HEK293T (cell line): ENCODE measurements at places on chromosomes 11 and 22.

DNA sequence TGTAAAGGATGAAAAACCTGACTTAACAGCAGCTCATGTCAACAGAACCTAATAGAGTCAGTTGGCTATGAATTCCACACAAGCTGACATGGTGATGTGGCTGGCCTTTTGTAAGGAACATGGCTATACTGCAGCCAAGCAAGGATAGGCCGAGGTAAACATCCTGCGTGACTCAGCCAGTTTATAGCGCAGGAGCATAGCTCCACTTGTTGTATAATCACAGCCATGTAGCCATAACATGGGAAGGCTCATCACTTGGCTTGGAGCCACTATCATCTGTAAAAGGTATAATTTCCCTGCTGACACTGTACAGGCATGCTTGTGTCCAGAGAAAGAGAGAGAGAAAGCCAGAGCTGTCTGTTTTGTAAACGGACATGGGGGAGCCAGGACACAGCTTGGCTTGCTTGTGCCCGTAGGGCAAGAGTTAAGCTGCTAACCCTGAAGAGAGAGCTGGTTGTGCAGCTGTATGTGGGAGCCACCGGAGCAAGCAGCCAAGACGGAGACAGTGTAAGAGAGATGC lies 104.4 kb upstream of the PLET1 start:
- no peak for DNase-seq

- peak; percentile 99 for DNase-seq
Measured at GRCh38 chr22:36506637-36507517, at the start of gene FOXRED2. FOXRED2 (minus strand) TSS chr22:36507040; CDS start chr22:36506422, 618 bp downstream.

DNA sequence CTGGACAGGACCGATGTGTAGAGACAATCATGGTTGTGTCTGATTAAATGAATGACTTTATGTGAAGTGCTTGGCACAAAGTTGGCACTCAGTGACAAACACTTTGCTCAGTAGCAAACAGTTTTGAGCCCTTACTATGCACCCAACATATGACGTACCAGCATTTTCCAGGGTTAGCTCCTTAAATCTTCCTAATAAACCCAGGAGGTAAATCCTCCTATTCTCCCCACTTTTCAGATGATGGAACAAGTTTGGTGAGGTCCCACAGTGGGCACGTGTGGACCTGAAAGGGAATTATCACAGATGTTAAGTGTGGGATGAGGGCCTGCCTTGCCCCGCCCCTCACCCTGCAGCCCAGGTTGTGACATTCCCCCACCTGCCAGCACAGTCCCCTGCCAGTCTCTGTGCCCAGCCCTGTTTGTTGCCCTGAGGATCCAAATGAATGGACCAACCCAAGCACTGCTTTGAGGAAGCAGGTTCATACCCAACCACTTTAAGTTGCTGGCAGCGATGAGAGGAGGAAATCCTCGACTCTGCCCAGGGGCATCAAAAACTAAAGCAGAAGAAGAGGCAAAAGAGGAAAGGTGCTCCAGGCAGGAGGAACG lies 6.6 kb upstream of the CARD10 start:
- DNase-seq, result no peak

DNA sequence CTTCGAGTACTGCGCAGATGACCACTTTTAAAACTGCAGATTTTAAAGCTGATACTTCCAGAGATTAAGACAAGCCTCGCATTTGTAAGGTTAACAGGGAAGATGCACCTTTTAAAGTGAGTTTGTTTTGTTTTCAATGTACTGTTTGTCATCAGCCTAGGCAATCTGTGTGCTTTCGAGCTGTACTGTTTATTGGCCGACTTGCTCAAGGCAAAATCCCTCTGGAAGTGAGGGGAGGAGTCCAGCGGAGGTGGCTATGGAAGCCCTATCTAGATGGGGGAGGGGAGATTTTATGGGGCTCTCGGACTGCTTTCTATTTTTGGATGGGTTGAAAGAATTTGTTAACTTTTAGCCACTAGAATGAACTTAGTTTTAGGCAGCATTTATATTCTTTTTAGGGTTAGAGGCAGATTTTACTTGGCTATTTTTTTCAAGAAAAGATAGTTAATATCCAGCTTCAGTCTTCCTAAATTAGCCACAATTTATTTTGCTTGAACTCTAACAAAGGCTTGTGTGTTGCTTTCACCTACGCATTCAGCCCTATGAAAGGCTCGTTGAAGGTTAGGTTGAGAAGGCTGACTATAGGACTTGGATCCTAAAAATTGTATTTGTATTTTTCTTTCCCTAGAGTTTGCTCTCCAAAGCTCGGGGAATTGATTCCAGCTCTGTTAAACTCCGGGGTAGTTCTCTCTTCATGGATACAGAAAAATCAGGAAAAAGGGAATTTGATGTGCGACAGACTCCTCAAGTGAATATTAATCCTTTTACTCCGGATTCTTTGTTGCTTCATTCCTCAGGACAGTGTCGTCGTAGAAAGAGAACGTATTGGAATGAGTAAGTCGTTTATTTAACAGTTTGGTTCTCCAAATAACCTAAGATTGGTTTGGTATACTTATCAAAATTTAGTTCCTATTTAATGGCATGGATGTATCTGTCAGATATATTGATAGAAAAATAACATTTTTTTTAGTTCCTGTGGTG lies 2.1 kb downstream of the WEE1 start:
- peak; percentile 67 for DNase-seq

GRCh38 chr11:7457211-7457610 lies 28.1 kb upstream of the OLFML1 start:
- DNase-seq, result no peak

DNA sequence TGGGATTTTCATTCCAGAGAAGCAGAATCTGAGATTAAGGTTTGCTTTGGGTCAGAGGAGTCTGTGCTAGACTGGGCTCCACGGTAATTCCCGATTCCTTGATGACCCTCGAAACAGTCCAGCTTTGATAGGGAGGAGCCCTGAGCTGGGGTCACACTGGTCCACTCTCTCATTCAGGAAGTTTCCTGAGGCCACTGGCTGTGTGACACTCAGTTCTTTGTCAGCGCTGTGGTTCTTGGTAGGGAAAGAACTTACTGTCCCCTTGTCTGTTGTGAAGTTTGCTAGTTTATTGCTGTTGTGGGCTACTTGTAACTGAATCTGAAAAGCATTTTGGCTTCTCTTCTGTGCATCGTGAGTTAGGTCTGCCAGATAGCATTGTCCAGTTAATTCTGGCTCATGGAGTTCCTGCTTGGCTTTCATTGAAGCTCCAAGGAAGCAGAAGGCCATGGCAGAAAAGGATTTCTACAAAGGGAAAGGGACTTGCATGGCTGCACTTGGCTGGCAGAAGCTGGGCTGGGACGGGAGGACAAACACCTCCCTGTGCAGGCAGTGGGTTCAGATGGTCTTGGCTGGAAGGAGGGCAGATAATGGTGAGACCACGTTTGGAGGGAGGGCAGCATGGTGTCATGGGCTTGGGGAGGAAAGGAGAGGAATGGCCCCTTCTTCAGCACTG lies 23.3 kb downstream of the BCR start:
- no peak for DNase-seq

DNA sequence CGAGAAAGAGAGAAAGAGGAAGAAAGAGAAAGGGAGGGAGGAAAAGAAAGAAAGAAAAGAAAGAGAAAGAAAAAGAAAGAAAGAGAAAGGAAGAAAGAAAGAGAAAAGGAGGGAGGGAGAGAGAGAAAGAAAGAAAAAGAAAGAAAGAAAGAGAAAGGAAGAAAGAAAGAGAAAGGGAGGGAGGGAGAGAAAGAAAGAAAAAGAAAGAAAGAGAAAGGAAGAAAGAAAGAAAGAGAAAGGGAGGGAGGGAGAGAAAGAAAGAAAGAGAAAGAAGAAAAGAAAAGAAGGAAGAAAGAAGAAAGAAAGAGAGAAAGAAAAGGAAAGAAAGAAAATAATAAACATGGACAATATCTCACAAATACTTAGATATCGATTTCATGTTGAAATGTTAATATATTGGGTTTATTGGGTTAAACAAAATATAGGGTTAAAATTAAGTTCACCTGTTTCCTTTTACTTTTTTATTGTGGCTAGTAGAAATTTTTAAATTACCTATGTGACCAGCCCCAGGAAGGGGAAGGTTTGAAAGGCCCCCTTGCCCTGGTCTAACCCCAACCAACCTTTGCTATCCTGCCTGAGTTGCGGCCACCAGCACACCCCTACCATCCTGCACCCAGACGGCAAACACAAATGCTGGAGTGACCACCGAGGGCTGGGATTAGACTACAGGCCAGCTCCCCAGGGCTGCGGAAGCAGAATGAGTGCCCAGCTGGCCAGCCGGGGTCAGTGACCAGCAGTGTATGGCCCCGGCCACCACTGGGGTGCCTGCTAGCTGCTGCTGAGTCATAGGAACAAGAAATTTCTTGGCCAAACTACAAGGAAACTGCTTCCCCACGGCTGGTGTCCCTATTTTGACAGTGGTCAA lies 81.0 kb upstream of the FGF3 start:
- DNase-seq, result no peak

GRCh38 chr11:128482512-128483191 lies 104.7 kb downstream of the ETS1 start:
- DNase-seq, result no peak

DNA sequence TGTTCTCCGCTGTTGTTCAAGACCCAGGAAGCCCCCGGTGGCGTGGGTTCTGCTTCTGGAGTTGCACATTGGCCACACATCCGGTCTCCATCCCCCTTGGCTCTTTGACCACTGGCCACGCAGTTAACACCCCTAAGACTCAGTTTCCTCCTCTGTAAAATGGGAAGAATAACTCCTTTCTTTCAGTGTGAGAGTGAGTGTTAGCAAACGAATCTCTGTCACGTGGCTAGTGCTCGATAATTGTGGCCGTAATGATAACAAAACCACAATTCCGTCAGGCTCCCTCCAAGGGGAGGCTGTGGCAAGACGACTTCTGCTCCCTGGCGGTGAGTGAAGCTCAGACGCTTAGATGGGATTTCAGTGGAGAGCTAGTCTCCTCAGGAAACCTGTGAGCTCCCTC lies 315.2 kb upstream of the B3GAT1 start:
- DNase-seq, result peak; percentile 30

DNA sequence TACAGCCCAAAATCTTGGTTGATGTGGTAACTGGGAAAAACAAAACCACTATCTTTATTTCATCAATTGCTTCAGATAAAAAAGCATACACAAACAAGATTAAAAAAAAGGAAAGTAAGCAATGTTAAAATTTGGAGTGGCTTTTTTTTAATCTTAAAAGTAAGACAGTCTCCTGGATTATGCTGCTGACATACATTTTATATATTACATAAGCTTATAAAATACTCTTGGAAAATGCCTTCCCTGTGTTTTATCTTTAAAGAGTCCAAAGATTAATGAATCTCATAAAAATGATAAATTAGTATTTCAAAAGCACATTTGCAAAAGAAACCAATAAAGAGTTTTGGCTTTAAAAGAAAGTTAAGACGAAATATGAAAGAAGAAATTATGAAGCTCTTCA lies 132.7 kb downstream of the DLG2 start:
- no peak for DNase-seq

DNA sequence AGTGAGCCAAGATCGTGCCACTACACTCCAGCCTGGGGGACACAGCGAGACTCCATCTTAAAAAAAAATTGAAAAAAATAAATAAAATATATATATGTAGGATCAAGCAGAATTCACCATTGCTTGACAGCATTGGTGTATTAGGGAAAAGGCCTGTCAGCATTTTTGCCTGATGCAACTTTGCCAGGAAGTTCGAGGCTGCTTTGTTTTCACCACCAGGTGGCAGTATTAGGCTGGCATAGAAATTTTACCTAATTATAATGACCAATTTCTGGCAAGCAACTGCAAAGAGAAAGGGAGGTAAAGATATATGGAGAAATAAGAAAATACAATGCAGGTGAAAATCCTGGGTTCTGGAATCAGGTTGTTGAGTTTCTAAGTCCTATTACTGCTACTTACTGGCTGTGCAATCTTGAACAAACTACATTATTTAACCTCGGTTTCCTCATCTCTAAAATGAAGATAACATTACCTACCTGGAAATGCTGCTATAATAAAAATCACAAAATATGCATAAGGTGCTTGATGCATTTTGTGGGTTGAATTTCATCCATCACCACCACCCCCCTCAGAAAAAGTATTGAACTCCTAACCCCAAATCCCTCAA lies 24.7 kb downstream of the LAYN start:
- DNase-seq, result peak; percentile 71

GRCh38 chr11:134252346-134253187 lies 585 bp downstream of the THYN1 start:
- DNase-seq, result peak; percentile 40
